ENCODE measurements at places on chromosomes 7 and 10.

DNA sequence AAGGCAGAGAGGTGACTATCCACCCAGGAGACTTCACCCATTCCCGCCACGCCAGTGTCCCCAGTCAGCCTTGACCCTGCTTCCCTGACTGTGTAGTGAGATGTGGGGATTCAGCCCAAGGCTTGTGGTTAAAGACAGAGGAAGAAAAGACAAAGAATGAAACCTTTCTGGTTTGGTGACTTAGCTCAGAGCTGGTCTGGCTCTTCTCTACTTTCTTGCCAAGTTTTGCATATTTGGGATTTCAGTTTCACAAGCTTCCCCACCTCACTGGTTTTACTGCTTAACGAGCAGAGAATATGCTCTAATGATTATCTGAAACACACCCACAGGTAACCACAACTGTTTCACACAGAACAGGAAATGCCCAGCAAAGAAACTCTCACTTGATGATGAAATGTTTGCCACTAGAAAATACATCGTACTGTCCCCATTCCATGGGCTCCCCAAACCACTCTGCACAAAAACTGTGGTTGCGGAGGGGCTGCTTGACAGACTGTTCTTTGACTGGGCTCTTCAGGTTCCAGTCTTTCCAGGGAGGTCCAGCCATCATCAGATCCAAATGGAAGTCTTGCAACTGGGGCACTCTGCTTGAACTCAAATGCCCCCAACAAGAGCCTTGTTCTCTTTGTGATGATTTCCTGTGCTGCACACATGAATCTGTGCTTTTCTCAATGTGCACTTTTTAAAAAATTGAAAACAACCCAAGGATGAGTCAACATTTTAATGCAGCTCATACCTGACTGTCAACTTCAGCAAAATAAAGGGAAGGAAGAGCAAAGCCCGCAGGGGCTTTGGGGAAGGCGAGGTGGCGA is 95.5 kb downstream of the CTBP2 start:
- DNase-seq: peak; percentile 27

- DNase-seq: no peak
Observed at GRCh38 chr10:4403638-4404252, 422.3 kb upstream of the AKR1E2 start.

GRCh38 chr10:71727738-71728737 is 8.5 kb upstream of the C10orf105 start:
- peak; percentile 42 for DNase-seq

- no peak for DNase-seq
Observed at GRCh38 chr7:150383710-150384397, 4.7 kb downstream of the ZNF775 start.

DNA sequence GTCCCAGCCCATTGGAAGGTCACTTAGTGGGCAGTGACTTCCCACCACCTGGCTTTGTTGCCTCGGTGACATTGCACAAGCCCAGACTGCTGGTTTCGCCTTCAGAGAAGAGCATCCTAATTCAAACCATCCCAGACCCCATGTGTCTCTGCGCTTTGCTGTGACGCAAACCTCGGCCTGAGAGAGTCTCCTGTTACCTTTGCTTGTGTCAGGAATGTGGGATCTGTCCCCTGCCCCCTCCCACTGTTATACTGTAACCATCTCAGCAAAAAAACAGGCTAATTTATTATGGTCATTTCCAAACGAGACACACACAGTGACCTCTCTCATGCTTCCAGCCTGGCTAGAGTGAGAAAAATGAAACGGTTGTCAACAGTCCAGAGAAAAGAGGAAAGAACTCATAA is 25.0 kb upstream of the AQP1 start:
- no peak for DNase-seq

GRCh38 chr10:61663466-61663865 is 737 bp downstream of the CABCOCO1 start:
- no peak for DNase-seq

DNA sequence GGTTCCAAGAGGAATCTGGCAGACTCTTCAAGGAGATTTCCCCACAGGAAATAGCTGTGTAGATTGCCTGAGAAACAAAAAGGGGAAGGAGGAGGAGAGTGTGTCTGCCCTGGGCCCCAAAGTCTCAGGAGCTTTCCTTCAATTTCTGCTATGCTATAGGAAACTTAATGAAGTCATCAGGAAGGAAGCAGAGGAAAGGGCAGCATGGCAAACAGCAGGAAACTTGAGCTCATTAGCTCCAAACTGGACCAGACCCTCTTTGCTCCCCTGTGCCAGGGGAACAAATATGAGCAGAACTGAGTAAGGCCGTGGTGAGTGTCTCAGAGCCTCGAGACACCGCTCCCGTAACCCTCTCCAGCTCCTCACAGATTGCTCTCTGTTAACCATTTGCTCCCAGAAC is 4.8 kb upstream of the KCNIP2 start:
- no peak for DNase-seq
